NCI-H446 (cell line): ENCODE measurements at places on chromosomes 6 and 20.

DNA sequence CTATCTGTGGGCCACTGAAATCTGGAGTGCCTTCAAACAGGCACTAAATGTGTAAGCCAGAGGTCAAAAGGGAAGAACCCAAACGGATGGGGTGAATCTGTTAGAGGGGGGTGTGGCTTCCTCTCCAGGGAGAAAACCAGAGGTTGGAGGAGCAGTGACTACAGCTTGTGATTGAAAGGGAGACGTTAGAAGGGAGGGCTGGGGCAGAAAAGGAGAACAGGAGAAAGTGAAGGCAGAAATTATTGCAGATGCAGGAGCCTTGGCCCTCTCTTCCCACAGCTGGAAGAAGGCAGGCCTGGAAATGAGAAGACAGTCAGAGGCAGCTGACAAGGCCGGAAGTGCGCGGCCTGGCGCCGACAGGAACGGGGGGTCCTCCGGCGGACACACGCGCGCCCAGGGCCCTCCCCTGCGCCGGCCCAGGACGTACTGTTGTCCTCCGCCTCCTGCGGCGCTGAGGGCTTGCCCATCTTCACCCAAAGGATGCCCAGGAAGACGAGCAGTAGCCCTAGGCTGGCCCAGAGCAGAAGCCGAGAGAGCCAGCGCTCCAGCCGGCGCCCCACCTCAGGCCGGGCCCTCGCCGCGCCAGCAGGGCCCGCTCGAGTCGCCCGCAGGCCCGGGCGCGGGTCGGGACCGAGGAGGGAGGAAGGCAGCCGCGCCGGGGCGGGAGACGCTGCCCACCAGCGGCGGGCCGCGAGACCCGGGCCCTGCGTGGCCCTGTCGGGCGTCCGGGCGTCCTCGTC is 806 bp downstream of the LEMD2 start:
- DNase-seq: peak; percentile 16

DNA sequence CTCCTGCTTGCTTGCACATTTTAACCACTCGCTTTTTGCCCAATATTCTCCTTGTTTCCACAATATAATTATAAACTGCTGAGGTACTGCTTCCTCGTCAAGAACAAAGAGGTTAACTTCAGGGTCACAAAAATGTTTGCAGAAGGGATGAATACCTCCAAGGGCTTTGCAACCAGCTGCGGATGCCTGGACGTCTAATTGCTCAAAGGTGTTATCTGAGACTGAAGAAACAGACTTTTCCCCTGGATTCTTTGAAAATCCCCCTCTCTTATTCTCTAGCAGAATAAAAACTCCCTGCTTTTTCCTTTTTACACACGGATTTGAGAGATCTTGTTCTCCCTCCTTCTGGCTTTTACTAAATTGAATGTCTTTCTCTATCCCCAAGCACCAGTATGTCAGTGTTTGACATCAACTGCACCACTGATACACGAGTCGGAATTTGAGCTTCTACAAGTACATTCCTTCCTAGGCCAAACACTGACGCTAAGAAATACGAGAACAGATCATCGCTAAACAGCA is 336 bp upstream of the SMPDL3A start:
- DNase-seq: no peak

DNA sequence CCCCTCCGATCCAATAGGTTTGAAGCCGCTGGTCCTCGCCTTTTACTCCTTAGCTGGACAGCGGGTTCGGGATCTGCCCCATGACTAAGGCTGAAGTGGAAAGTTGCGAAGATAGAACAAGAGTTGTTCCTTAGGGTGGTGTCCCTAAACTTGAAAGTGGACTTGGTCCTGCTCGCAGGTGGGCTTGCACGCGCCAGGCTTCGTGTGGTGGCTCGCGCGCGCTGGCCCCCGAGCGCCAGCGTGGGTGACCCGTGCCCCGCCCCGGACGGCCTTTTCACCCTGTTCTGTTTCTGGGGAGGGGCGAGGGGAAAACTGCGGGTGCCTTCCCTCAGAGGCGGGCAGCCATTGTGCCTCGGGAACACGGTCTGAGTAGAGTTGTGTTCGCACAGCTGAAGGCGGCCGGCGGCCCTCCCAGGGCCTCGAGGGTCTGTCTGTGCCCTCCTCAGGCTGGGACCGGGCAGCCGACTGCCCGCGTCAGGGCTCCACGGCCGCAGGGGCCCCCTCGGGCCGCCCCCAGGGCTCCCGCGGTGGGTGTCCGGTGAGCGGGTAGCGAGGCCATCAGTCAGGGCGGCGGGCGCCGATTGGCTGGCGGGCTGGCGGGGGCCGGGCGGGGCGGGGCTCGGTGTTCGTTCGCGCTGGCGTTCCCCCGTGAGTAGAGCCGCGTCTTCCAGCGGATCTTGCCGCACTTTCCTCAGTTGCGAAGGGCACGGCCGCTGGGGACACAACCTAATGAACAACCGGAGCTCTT is 33.0 kb downstream of the RREB1 start:
- DNase-seq: peak; percentile 84

GRCh38 chr6:100678027-100678426 is 203.1 kb downstream of the ASCC3 start:
- DNase-seq: no peak

GRCh38 chr20:52242237-52243230 is 51.0 kb upstream of the ZFP64 start:
- DNase-seq: no peak

GRCh38 chr20:59031564-59032022 is 542 bp downstream of the ATP5F1E start:
- peak; percentile 45 for DNase-seq

GRCh38 chr20:878511-879307 is 37.4 kb downstream of the ANGPT4 start:
- no peak for DNase-seq

DNA sequence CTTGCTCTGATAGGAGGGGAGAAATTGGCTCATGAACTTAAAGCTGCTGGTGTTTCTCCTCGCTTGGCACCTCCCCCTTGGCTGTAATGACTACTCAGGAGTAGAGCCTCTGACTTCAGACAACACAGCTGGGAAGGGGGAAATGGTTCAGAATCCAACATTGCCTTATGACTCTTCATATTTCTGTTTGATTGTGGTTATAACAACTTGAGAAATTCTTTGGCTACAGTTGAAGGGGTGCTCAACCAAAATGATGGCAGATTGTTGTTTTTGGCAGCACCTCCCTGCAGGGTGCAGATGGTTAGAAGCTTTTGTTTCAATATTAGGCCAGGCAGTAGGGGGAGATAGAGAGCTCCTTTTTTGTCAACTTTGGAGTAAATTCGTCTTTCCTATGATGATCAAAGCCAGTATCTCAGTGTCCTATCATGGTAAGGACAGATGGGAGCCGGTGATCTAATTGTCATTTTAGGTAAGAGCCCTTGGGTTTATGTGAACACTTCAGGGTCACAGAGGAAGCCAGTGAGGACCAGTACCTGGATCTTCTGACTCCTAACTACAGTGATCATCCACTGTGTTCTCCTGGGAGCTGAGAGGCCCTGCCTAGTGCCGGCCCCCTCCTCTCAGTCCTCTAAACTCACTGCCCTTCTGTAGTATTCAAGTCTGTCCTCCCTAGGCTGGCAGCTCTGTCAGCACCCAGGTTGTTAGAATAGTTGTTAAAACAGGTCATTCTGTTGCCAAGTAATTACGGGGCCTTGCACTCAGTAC is 39.9 kb downstream of the RPRD1B start:
- DNase-seq: peak; percentile 93

GRCh38 chr6:53916804-53917463 is 122.1 kb downstream of the LRRC1 start:
- no peak for DNase-seq

- DNase-seq: no peak
These were observed 5.5 kb upstream of the AIG1 start for GRCh38 chr6:143055213-143055612.

DNA sequence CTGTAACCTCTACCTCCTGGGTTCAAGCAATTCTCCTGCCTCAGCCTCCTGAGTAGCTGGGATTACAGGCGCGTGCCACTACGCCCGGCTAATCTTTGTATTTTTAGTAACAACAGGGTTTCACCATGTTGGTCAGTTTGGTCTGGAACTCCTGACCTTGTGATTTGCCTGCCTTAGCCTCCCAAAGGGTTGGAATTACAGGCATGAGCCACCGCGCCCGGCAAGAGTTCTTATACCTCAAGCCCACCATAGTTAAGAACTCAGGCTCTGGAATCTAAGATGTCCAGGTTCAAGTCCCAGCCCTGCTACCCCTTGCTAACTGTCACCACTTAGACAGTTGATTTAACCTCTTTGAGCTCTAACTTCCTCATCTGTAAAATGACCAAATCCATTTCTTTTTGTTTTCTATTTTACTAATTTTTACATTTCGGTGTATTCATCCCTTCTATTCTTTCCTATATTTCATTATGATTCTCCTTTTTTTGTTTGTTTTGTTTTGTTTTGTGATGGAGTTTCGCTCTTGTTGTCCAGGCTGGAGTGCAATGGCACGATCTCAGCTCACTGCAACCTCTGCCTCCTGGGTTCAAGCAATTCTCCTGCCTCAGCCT is 104.8 kb upstream of the ZNF217 start:
- no peak for DNase-seq

GRCh38 chr6:77456531-77457248 is 6.6 kb downstream of the HTR1B start:
- DNase-seq: no peak

GRCh38 chr6:132919045-132919860 is 104.9 kb downstream of the RPS12 start:
- peak; percentile 8 for DNase-seq
